Caco-2 (cell line): ENCODE measurements at places on chromosomes 13 and 19. TPM values are rescaled to one million over a fixed set of nuclear protein-coding genes. Genes with fewer than 3 reads are reported as not detected.

Gene CNFN
- 4.1 and 5.3 TPM in 2 replicates for total RNA-seq

Gene OR7A5
- total RNA-seq = not detected in 2 replicates

Gene CRX
- total RNA-seq = not detected in 2 replicates

Gene ZNF547
- total RNA-seq = 0.95 and 1.8 TPM in 2 replicates

- DNase-seq = peak; percentile 81
- H3K4me1 ChIP-seq = peaks cover 15% of the 10 kb centered on the region
- H3K27me3 ChIP-seq = no peaks in the 10 kb centered on the region
- H3K4me3 ChIP-seq = no peak overlapping the region
These were observed 10.1 kb downstream of the GRIN2D start for GRCh38 chr19:48403606-48404005.

- H3K27ac ChIP-seq = no peak overlapping the region
- H3K4me3 ChIP-seq = no peak overlapping the region
- H3K4me1 ChIP-seq = no peaks in the 10 kb centered on the region
- no peak for DNase-seq
- no peaks in the 10 kb centered on the region for H3K27me3 ChIP-seq
These were observed 1247.2 kb upstream of the PRR20A start for GRCh38 chr13:55893540-55893939.

DNA sequence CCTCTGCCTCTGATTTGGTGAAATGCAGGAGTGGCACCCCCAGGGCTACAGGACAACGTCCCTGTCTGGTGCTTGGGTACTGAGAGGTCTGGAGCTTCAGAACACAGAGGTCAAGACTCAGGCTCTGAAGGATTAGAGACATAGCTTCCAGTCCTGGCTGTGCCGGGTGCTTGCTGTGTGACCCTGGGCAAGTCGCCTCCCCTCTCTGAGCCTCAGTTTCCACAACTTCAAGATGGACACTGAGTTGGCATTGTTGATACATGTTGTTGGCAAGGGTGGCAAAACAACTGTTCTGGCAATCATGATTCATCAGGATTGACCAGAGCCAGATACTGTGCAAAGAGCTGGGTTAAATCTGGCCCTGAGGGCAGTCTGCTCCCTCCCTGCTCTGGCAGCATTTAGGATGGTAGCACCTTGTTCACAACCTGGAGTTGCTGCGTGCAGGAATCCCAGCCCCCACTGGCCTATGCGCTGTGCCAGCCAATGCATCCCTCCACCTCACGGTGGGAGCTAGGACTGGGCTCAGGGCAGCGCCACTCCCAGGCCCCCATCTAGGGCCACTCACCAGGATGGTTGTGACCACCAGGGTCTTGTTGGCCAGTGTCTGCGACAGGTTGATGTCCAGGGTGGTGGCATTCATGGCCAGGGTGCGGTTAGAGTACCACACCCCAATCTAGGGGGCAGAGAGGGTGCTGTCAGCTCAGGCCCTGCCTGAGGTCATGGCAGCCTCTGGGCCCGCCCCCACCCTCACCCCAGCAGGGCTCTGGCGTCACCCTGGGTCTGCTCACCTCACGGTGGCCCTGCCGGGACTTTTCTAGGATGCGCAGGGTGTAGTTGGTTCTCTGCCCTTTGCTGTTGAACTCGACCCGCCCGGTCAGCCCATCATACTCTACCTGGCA lies 16.7 kb downstream of the GRIK5 start:
- no peaks in the 10 kb centered on the region; the same call in 1 of the 2 replicates for H3K27me3 ChIP-seq
- no peaks in the 10 kb centered on the region for H3K4me1 ChIP-seq
- no peak overlapping the region for H3K27ac ChIP-seq
- no peak overlapping the region for H3K4me3 ChIP-seq

GRCh38 chr19:22286151-22286810 lies at the start of gene ZNF729:
Gene ZNF729, plus strand, starts transcription at chr19:22286441. Its CDS starts 85 bp downstream, at chr19:22286526.
- H3K4me3 ChIP-seq = no peak within 1 kb of the TSS
- H3K27ac ChIP-seq = no peak within 1 kb of the TSS
- no peaks in the 10 kb centered on the region for H3K36me3 ChIP-seq
- no peak for DNase-seq
- H3K4me1 ChIP-seq = no peaks in the 10 kb centered on the region

Gene EMP3
- 6.8 and 11.3 TPM in 2 replicates for total RNA-seq

GRCh38 chr13:87872813-87873212 lies 201.6 kb downstream of the SLITRK5 start:
- H3K27ac ChIP-seq = no peak overlapping the region
- H3K4me3 ChIP-seq = no peak overlapping the region
- H3K4me1 ChIP-seq = no peaks in the 10 kb centered on the region

Gene GJA3
- total RNA-seq = 0.09 and 0.11 TPM in 2 replicates

- H3K27ac ChIP-seq = no peak overlapping the region
- peaks cover 8% of the 10 kb centered on the region; the same call in 1 of the 2 replicates for H3K4me1 ChIP-seq
These were observed 26.4 kb downstream of the C13orf46 start for GRCh38 chr13:113947311-113948033.

GRCh38 chr19:19459707-19460251 lies 54.3 kb downstream of the GATAD2A start:
- H3K4me3 ChIP-seq = no peak overlapping the region
- DNase-seq = no peak
- H3K27ac ChIP-seq = no peak overlapping the region
- no peaks in the 10 kb centered on the region for H3K27me3 ChIP-seq
- H3K4me1 ChIP-seq = peaks cover 44% of the 10 kb centered on the region

Gene UBE2M
- total RNA-seq = 133 and 139 TPM in 2 replicates

Gene RGCC
- total RNA-seq = 65.6 and 70.8 TPM in 2 replicates

GRCh38 chr13:110769097-110769496 lies 55.6 kb downstream of the ING1 start:
- no peaks in the 10 kb centered on the region for H3K36me3 ChIP-seq
- no peaks in the 10 kb centered on the region for H3K4me1 ChIP-seq
- no peak overlapping the region for H3K27ac ChIP-seq
- no peak for DNase-seq
- no peak overlapping the region for H3K4me3 ChIP-seq

GRCh38 chr13:55084630-55085029 lies 2056.0 kb downstream of the OLFM4 start:
- no peak overlapping the region for H3K4me3 ChIP-seq
- no peak overlapping the region for H3K27ac ChIP-seq

DNA sequence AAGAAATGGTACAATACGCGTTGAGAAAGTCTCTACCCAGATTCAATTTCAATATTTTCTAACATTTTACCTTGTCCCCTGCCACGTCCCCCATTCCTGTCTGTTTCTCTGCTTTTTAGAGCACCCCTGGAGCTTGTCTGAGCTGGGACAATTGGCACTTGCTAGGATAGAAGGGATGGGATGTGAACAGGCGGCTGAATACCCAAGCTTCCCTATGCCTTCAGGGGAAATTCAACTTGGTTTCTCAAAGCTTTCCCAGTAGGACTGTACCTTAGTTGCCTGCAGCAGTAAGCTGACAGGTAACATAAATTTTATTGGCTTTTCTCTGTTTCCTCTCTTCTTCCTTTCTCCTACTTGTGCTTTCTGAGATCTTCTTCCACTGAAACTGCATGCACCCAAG lies 1663.3 kb downstream of the EFNB2 start:
- H3K27ac ChIP-seq = no peak overlapping the region
- H3K36me3 ChIP-seq = no peaks in the 10 kb centered on the region
- no peak overlapping the region for H3K4me3 ChIP-seq
- no peaks in the 10 kb centered on the region for H3K27me3 ChIP-seq
- DNase-seq = no peak

Gene MTUS2
- total RNA-seq = 1.1 and 1.7 TPM in 2 replicates

Gene PTPRH
- 2.3 and 2.7 TPM in 2 replicates for total RNA-seq

Gene KIR2DL3
- not detected in 2 replicates for total RNA-seq

DNA sequence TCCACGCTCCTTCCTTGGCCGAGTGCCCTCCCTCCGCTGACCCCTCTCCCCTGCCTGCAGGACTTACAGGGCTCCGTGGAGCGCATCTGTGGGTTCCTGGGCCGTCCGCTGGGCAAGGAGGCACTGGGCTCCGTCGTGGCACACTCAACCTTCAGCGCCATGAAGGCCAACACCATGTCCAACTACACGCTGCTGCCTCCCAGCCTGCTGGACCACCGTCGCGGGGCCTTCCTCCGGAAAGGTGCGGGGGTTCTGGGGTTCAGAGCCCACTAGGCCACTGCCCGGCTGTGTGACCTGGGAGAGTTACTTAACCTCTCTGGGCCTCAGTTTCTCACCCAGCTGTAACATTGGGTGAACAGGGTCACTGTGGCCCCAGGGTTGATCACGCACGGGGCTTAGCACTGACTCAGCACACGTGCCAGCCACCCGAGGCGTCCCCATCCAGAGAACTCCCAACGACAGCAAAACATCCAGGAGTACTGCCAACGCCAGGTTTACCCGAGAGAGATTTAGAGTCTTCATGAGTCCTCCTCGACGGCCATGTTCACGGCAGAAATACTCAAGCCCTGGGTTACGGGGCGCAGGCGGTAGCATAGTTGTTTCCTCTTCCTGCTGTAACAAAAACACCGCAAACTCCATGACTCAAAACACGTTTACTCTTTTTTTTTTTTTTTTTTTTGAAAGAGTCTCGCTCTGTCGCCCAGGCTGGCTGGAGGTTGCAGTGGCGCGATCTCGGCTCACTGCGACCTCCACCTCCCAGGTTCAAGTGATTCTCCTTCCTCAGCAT lies 9.7 kb upstream of the SPACA4 start:
- no peak overlapping the region for H3K4me3 ChIP-seq
- H3K27me3 ChIP-seq = no peaks in the 10 kb centered on the region
- H3K36me3 ChIP-seq = no peaks in the 10 kb centered on the region
- no peak overlapping the region for H3K27ac ChIP-seq

DNA sequence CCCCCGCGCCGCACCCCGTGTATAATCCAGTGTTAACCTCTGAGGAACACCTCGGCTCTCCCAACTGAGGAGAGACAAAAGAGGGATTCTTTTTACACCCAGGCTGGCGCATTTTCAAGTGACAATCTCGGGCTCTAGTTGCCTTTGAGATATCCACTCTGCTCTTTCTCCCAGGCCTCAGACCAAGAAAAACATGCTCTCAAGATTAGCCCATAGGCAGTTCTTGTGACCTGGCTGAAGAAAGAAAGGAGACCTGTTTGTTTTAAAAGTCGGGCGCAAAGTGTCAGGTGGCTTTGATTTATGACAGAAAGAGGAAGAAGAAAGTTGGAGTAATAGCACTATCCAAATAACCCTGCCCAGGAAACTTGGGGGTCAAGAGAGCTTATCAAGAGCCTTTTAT lies 27.3 kb downstream of the SHISA2 start:
- no peaks in the 10 kb centered on the region for H3K36me3 ChIP-seq
- no peak overlapping the region for H3K27ac ChIP-seq
- no peak for DNase-seq
- H3K27me3 ChIP-seq = no peaks in the 10 kb centered on the region
- H3K4me1 ChIP-seq = peaks cover 17% of the 10 kb centered on the region

Gene LSM14A
- total RNA-seq = 228 and 233 TPM in 2 replicates

DNA sequence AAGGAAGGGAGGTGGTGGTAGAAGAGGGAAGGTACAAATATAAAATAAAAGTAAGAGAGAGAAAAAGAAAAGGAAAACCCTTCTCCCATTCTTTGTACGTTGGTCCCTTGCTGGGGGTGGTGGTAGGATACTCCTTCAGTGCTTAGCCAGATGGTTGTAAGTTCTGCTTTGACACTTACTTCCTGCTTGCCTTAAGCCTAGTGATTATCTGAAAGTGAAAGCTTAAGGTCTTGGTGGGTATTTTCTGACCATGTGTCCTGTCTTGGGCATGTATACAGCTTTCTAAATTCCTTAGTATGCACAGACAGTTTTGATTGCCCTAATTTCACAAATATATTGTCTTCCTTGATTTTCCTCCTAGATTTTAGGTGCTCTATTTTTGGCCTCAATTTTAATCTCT lies 314.8 kb downstream of the PCDH17 start:
- peaks cover 3% of the 10 kb centered on the region; the same call in 1 of the 2 replicates for H3K4me1 ChIP-seq
- H3K4me3 ChIP-seq = no peak overlapping the region
- DNase-seq = no peak
- H3K27ac ChIP-seq = no peak overlapping the region
- no peaks in the 10 kb centered on the region for H3K27me3 ChIP-seq

GRCh38 chr13:99323488-99323887 lies 16.3 kb upstream of the GPR183 start:
- no peak overlapping the region for H3K4me3 ChIP-seq
- no peaks in the 10 kb centered on the region for H3K27me3 ChIP-seq
- no peak overlapping the region for H3K27ac ChIP-seq
- DNase-seq = no peak

Gene RGL3
- 53.1 and 58.8 TPM in 2 replicates for total RNA-seq

DNA sequence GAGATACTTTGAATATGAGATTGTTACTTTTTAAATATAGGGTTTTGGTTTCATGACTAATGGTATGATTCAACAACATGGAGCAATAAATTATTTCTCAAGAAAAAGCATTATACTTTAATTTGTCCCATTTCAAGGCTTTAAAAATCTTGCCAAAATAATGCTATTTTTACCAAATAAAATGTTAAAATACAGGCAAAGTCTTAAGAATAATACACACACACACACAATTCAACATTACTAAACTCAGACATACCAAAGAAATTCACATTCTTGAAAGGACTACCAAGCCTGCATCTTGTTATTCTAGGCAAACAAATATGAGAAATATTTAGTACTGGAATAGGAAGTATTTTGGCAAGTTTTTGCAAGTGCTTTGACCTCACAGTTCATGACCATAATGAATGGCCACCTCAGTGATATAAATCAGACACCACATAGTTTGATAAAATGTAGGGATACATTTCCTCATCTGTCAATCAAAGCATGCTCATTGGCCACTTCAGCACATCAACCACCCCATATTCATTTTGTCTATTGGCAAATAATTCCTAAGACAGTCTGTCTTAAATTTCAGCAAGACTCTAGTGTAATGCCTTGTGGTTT lies 107.2 kb downstream of the NALCN start:
- H3K4me3 ChIP-seq = no peak overlapping the region
- DNase-seq = no peak
- H3K36me3 ChIP-seq = no peaks in the 10 kb centered on the region
- H3K27ac ChIP-seq = no peak overlapping the region
- no peaks in the 10 kb centered on the region for H3K27me3 ChIP-seq

Gene ERICH6B
- total RNA-seq = not detected in 2 replicates

DNA sequence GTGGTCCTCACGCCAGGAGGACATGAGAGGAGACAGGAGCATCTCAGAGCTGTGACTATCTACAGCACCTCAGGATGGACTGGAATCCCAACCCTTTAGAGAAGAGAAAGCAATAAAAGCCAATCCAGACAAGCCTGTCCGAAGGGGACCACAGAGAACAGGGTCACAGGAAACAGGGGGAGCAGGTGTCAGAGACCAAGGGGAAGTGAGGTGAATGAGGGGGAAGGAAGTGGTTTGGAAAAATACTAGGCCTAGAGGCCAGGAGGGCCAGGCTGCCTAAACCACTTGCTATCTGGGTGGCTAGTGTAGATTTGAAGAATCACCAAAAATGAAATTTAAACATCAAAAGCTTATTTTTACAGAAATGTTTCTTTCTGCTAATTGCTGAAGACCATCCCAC lies 16.2 kb downstream of the TMTC4 start:
- peaks cover 6% of the 10 kb centered on the region; the same call in 1 of the 2 replicates for H3K4me1 ChIP-seq
- no peaks in the 10 kb centered on the region; the same call in 1 of the 2 replicates for H3K36me3 ChIP-seq
- H3K27ac ChIP-seq = no peak overlapping the region

- no peak overlapping the region for H3K4me3 ChIP-seq
- peak overlapping the region; percentile 99 for H3K27ac ChIP-seq
- DNase-seq = no peak
- peaks cover 61% of the 10 kb centered on the region for H3K4me1 ChIP-seq
- H3K27me3 ChIP-seq = no peaks in the 10 kb centered on the region
These were observed 24.6 kb upstream of the IGSF23 start for GRCh38 chr19:44588771-44589112.
